CD8-positive, alpha-beta T cell (primary cell): ENCODE measurements at places on chromosomes 3 and 15.

- no peak for DNase-seq
Observed at GRCh38 chr3:153614563-153614962, 452.5 kb downstream of the RAP2B start.

DNA sequence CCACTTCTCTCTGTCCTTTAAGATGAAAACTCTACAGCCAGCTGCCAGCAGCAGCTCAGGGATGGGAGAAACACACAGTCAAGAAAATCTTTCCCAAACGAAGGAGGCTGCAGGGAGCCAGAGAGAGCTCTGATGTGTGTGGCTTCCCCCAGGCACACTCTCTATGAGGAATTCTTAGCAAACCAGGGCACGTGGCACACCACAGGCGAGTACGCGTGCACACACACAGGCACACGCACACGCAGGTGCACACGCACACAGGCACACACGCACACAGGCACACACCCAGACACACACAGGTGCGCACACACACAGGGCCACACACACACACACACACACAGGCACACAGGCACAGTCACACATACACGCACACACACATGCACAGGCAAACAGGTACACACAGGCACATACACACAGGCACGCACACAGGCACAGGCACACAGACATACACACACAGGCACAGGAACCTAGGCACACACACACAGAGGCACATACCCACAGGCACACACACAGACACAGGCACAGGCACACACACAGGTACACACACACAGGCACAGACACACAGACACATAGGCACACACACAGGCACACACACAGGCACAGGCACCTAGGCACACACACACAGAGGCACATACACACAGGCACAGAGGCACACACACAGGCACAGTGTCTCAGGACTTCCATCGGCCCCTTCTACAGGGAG lies 91.5 kb upstream of the ATP2B2 start:
- no peak for DNase-seq

DNA sequence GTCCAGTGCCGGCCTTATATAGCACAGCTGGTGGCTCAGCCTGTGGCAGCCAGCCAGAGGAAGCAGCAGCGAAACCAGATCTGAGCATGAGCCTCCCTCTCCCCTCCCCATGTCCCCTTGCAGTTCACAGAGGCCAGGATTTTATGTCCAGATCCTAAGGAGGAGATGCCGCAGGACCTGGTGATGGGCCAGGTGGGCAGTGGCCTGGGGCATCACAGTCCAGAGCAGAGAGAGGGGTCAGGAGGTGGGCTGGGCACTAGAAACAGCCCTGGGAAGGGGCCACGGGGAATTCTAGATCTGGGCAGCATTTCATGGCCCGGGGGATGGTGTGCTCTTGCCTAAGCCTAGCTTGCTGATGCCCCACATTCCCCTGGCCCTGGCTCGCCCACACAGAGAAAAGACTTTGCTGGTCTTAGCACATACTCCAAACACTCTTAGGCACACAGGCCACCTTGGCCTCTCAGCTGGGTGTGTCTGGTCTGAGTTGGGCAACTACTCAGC lies 259 bp upstream of the CILP start:
- DNase-seq = no peak

DNA sequence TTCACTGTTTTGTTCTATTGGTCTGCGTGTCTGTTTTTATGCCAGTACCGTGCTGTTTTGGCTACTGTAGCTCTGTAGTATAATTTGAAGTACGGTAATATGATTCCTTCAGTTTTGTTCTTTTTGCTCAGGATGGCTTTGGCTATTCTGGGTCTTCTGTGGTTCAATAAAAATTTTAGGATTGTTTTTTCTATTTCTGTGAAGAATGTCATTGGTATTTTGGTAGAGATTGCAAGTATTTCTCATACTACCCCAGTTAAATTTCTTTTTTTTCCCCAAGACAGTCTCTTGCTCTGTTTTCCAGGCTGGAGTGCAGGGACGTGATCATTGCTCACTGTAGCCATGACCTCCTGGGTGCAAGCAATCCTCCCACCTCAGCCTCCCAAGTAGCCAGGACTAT lies 53.4 kb downstream of the STARD9 start:
- DNase-seq = no peak

GRCh38 chr3:187370051-187370450 lies 1.9 kb downstream of the RTP4 start:
- DNase-seq = no peak

DNA sequence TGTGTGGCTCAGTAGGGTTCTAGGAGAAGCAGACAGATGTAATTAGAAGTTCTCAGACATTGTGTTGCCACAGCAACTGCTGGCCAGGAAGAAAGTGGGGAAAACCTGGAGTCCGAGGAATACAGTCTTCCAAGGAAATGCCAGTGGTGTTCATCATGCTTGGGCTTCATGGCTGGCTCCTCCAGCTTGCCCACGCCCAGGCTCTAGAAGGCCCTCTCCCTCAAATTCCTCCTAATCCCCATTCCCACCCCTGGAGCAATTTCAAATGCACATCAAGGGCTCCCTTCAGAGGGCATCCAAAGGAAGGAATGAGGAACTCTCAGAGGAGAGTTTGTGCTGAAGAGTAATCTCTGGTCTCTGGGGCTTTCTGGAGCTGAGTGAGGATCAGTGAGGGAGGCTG lies 21.9 kb downstream of the FSTL1 start:
- no peak for DNase-seq

DNA sequence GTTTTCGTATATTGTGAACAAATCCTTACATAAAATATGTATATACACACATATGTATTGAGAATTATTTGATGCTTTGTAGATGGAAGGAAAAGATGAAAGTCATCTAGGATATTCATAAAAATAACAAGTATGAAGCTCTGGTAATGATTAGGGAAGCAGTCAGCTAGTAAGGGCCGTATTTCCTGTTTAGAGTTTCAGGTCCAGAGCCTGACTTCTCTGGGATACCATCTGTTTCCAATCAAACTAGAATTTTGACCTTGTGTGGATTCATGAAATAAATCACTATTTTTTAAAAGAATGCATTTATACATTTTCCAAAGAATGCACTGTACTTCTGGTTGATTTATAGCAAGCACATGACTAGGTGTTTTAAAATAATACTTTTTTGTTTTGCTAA lies 156.1 kb upstream of the CGNL1 start:
- no peak for DNase-seq

GRCh38 chr3:76943058-76943457 lies 96.8 kb upstream of the ROBO2 start:
- DNase-seq = no peak

DNA sequence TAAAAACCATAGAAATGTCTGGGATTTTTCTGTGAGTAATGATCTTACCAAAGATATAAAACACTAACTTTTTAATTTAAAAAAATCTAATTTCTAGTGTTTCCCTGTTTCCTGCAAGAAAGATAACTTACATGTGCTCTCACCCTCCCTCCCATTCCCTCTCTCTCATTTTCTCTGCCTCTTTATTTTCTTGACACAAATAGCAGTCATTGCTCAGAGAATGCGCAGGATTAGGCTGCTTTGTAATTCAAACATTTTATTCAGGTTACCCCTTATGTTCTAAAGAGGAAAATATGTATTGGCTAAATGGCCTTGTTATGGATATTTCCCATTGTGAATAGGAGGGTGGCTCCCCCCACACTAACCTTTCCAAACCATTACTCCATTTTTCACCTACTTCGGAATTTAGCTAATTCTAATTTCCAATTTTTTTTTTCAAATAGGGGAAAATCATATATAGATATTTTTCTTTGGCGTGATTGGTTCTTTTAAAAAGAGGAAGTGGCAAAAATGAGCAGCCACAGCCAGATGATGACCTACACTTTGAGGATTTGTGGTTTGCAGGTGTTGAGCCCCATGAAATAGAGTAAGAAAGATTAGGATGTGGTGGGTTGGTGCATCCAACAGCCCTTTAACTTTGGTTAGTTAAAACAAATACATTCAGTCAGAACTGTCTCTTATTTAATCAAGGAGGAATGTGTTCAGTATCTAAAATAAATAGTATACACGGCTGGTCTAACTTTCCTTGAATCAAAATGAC lies 554.4 kb downstream of the IGSF11 start:
- DNase-seq = no peak

DNA sequence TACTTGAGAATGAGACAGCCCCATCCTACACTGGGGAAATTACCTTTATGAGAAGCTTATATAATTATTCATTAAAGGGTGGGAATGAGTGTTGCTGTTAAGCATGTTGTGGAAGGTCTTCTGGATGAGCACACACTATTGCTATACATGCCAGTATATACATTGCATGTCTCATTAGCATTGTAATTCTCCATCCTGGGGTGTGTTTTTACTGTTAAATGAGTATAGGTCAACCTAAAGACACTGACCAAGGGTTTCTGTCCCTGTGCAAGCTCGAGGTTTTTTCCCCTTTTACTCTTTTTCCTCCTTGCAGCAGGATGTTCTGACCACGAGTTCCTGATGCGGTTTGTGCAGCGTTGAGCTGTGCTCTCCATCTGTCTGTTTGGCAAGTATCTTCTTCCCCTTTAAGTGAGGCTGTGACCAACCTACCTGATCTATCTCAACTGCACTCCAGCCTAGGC lies 7.2 kb upstream of the IVD start:
- no peak for DNase-seq

- DNase-seq = no peak
Observed at GRCh38 chr3:25689226-25689625, 24.5 kb upstream of the TOP2B start.

- peak; percentile 43 for DNase-seq
Observed at GRCh38 chr3:14791343-14791945, 27.3 kb upstream of the FGD5 start.

GRCh38 chr3:80771085-80771484 lies 990.4 kb downstream of the GBE1 start:
- DNase-seq = no peak

DNA sequence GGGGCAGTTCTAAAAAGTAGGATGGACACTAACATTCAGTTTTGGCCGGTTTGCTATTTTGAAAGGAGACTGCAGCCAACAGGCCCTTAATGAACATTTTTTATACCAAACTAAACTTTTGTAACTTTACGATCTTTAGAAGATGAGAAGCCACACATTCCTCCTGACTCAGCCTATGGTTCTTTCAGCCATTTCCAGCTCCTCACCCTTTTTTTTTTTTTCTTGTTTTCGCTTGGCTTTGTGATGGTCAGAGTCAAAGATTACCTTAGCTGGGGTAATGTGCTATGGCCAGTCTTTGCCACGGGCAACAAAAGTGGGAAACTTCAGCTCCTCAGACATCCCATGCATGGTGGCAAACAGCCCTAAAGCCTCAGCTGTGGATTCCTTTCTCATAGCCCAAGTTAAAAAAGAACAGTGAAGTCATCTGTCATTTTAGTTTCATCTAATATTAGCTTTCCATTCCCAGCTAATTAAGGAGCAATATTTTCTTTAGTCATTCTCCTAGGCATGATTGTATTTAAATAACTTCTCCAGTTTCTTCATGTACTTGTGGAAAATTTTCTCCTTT lies 368.7 kb downstream of the MFSD1 start:
- no peak for DNase-seq

DNA sequence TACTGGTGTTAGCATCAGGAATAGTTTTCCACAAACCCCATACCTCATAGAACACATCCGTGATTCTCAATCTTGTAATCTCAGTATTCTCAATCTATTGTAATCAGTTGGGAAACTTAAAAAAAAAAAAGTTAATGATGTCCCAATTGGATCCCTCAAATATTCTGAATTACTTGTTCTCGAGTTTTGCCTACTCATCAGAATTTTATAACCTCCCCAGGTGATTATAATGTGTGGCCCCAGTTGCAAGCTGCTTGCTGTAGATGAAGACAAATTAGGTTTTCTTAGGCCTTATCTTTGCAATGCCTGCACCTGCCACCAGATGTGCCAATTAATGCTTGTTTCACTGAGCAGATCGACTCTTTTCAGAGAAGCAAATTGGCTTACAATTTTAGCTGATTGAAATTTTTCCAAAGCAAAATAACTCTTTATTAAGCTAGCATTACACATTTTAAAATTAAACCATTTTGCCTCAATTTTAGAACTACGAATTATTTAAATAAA lies 19.0 kb upstream of the DIPK2A start:
- DNase-seq = no peak

GRCh38 chr3:29280404-29281093 lies at the start of gene RBMS3:
RBMS3 (plus strand) TSS chr3:29281071.
- peak; percentile 2 for DNase-seq

GRCh38 chr15:74792227-74793016 lies 10.5 kb downstream of the CSK start:
- peak; percentile 68 for DNase-seq

DNA sequence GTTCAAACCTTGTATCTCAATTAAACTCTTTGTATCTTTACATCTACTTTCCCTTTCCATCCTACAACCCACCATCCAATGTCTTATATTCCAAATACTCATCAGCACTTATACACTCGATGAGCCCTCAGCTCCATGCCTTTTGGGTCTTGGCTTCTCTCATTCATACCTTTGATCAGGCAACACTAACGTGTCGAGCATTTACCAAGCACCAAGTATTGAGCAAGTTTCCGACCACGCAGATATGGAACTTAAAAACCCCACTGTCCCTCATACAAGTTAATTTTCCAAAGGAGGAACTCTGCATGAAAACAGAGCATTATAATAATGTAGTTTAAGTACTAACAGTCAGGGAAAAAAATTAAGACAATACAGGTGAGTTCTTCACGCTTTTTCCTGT lies 102.8 kb downstream of the IL1RAP start:
- DNase-seq = no peak

GRCh38 chr15:83365370-83365938 lies 81.0 kb upstream of the BNC1 start:
- no peak for DNase-seq

DNA sequence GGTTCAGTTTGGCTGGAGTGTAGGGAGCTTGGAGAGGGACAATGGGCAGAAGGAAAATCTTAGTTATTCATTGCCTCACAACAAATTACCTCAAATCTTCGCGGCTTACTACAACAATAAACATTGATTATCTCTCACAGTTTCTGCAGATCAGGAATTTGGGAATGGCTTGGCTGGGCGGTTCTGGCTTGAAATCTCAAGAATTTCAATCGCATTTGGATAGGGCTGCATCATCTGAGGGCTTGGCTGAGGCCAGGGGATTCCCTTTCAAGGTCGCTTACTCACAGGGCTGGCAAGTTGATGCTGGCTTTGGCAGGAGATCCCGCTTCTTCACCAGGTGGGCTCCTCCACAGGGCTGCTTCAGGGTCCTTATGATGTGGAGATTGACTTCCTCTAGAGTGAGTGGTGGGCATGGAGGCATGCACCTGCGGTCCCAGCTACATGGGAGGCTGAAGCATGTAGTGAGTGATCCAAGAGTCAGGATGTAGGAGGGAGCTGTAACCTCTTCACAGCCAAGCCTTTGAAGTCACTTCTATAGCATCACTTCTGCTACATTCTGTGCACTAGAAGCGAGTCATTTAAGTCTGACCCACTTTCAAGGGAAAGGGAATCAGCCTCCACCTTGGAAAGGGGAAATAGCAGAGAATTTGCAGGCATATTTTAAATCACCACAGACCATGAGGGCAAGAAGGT lies 63.1 kb downstream of the CDC25A start:
- no peak for DNase-seq
